NCI-H774 (cell line): ENCODE measurements at places on chromosomes 11 and 22.

- DNase-seq = no peak
Measured at GRCh38 chr11:36870361-36870760, 272.3 kb upstream of the RAG2 start.

- peak; percentile 37 for DNase-seq
Measured at GRCh38 chr11:130431331-130431773, 2.9 kb upstream of the ADAMTS8 start.

GRCh38 chr11:108732395-108732794 lies 67.5 kb downstream of the DDX10 start:
- peak; percentile 92 for DNase-seq

GRCh38 chr11:35145271-35145670 lies 6.3 kb downstream of the CD44 start:
- DNase-seq = no peak

DNA sequence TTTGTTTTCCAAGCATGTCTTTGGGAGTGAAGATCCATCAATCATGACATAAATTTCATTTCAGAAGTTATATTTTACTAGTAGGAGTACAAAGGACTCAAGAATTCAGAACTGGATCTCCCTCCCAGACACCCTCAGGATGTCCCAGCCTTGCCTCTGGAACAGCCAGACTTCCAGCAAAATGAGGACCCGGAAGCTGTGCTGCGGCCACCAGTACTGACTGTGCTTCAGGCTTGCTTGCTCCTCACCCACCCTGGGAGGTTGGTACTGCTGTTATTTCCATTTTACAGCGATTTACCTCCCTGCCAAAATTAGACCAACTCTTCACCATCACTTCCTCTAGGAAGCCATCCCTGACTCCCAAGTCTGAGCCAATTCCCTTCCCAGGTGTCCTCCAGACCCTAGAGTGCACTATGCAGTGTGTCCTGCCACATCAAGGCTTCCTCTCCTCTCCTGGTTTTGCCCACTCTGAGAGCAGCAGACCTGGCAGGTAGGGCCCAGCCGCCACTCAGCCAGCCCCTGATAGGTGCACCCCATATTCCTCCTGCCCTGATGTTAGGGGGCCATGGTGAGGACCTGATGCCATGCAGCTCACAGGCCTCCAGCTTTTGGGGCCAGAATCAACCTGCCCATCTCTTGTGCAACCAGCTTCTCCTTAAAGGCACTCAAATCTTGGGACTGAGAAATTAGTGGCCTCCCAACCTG lies 47.3 kb upstream of the WNT7B start:
- DNase-seq = no peak
